Activated T-helper 1 cell treated with anti-CD3 and anti-CD28 coated beads, Interleukin-12 subunit alpha, Interleukin-12 subunit beta, Interleukin-2, Interleukin-4 antibody, amounts not matched to agents 30 ng/mL and 10 ng/mL and 1 ng/mL, durations not matched to agents 14 hours and 24 hours and 36 hours (primary cell): ENCODE measurements at places on chromosomes 12 and 14. TPM values are rescaled to one million over a fixed set of nuclear protein-coding genes. Genes with fewer than 3 reads are reported as not detected.

GRCh38 chr12:92338102-92338501, 192.5 kb upstream of the BTG1 start:
- no peak for DNase-seq

Gene RNASE7
- total RNA-seq = not detected in 2 replicates

- no peak for DNase-seq
Observed at GRCh38 chr12:96170328-96170727, 23.8 kb upstream of the ELK3 start.

GRCh38 chr12:88188180-88188579, 46.1 kb downstream of the TMTC3 start:
- no peak for DNase-seq

GRCh38 chr12:31644536-31644935, 15.0 kb upstream of the ETFBKMT start:
- DNase-seq = no peak

DNA sequence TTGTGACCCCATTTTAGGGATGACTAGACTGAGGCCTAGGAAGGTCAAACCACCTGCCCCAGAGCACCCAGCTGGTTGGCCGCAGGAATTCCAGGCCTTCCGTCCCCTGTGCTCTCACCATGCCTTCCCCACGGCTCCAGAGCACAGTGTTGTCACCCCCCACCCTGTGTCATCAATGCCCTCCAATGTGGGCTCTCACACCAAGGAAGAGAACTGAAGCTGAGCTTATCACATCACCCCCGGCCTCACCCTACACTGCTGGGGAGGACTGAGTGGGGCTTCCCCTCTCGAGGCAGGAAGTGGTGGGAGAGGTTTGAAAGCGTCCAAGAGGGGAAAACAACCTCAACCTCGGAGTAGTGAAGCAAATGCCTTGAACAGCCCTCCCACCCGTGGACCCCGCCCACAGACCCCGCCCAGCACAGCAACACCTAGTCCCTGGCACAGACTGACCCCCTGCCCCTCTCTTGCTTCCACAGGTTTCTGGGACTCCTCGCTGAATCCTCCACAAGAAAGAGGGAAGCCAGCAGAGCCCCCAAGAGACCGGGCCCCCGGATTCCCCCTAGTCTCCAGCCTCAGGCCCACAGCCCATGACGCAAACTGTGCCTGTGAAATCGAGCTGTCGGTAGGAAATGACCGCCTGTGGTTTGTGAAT, 97.2 kb downstream of the LGMN start:
- peak; percentile 76 for DNase-seq

DNA sequence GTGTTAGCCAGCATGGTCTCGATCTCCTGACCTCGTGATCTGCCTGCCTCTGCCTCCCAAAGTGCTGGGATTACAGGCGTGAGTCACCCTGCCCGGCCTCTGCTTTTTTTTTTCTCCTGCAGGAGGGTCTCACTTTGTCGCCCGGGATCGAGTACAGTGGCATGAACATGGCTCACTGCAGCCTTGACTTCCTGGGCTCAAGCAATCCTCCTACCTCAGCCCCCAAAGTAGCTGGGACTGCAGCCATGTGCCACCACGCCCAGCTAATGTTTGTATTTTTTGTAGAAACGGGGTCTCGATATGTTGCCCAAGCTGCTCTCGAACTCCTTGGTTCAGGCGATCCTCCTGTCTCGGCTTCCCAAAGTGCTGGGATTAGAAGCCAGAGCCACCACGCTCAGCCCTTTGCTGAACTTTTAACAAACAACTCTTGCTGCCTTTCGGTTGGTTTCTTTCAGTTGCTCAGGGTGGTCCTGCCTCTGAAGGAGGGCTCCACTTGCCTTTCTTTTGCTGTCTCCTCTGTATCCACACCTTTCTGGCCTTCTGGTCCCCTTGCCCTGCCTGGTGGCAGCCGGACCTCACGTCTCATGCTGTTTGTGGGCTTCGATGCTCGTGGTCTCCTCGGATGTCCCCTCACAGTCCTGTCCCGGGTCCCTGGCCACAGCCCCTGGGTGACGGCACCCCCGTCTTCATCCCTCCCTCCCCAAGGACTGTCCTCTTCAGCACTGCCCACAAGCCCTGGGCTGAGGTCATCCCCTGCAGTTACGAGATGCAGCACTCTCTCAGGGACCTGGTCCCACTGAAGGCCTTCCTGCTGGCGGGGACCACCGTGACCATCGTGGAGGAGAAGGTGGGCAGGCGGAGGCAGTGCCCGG, 3.8 kb upstream of the B3GNT4 start:
- no peak for DNase-seq

DNA sequence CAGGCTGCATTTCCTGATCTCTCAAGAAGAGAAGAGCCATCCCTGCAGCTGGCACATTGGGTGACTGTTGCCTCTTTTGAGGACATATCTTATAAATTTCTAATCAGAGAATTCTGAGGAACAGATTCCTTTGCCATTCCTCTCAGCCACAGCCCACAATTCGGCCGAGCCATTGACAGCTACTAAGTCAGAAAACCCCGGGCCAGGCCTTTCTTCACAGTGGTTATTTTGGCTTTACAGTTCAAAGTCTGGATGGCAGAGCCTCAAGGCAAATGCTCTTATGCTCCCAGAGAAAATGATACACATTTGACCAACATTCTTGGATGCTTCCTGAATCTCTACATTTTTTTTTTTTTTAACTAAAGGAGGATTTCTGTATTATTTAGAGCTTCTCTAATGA, 138.4 kb upstream of the FRMD6 start:
- DNase-seq = no peak

Gene KRT80
- not detected in 2 replicates for total RNA-seq

DNA sequence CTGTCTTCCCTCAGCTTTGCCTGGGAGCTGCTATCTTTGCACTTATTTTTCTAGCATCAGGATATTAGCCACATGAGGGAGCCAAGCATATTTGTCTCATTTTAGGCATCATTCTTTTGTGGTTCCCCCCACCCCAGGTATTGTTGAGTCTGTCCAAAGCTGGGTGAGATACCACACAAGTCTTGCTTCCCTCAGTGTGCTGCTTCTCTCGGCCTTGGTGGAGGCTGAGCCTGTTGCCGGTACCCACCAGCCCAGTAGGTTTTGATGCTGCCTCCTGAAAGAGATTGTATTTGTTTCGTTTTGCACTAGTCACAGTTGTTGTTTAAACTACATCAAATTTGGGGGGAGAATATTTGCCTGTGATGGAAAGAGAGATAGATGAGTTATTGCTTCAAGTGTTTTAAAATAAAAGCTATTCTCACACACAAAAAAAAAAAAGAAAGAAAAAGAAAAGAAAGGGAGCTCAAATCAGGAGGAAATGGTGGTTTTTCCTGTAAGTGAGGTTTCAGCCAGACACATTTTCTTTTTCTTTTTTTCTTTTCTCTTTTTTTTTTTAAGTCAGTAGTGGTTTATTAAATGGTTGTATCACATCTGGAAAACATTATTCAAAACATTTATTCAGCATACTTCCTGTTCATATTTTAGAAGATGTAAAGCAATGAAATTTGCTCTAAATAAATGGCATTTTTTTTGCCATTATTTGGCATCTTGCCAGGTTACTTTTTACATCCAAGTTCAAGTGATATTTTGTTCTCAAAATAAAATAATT, 58.5 kb downstream of the SLC4A8 start:
- peak; percentile 11 for DNase-seq

Gene CCDC196
- total RNA-seq = not detected in 2 replicates

- DNase-seq = no peak
Observed at GRCh38 chr14:36086629-36087395, 89.7 kb downstream of the PTCSC3 start.

Gene CCDC38
- not detected in 2 replicates for total RNA-seq

GRCh38 chr12:111840807-111841206, 1.2 kb upstream of the MAPKAPK5 start:
- no peak for DNase-seq

Gene TTC6
- total RNA-seq = not detected in 2 replicates

Gene PWP1
- 54.4 and 57.1 TPM in 2 replicates for total RNA-seq

Gene MARK3
- total RNA-seq = 89.6 and 90.6 TPM in 2 replicates

GRCh38 chr12:49068879-49069506, 786 bp downstream of the RHEBL1 start:
- DNase-seq = no peak

Gene HHIPL1
- not detected in 2 replicates for total RNA-seq

- no peak for DNase-seq
Observed at GRCh38 chr12:12558291-12558690, 4.4 kb downstream of the DUSP16 start.

DNA sequence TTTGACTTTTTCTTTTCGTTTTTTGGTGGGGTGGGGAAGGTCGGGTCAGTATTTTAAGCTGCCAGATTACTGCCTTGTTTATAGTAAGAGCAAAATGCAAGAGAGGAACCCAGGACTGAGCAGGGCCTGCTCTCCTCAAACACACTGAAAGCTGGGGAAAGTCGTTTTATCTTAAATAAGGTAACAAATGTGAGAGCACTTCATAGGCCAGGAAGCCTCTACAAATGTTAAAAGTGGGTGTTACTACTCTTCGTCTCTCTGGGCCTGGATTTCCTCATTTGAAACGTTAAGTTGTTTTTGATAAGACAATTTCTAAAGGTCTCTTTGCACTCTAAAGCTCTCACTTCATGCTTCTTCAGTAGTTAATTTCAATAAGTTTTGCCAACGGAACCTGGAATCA, 33.8 kb downstream of the PLEKHG7 start:
- no peak for DNase-seq

DNA sequence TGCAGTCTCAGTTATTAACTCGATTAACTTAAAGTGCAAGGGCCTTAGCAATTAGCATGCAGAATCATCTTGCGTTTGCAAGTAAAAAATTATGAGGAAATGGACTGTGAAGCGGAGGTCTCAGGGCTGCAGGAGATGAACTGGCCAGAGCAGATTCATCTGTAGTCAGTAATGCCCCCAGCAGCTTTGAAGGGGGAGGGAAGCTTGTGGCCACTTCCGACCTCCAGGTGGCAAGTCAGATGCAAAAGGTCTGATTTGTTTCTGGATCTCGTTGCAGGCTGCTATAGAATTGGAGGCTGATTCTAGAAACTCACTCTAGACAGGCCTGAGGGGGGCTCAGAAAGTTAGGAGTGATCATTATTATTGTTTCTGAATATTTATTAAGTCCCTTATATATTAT, 107.4 kb upstream of the RGS6 start:
- DNase-seq = no peak

DNA sequence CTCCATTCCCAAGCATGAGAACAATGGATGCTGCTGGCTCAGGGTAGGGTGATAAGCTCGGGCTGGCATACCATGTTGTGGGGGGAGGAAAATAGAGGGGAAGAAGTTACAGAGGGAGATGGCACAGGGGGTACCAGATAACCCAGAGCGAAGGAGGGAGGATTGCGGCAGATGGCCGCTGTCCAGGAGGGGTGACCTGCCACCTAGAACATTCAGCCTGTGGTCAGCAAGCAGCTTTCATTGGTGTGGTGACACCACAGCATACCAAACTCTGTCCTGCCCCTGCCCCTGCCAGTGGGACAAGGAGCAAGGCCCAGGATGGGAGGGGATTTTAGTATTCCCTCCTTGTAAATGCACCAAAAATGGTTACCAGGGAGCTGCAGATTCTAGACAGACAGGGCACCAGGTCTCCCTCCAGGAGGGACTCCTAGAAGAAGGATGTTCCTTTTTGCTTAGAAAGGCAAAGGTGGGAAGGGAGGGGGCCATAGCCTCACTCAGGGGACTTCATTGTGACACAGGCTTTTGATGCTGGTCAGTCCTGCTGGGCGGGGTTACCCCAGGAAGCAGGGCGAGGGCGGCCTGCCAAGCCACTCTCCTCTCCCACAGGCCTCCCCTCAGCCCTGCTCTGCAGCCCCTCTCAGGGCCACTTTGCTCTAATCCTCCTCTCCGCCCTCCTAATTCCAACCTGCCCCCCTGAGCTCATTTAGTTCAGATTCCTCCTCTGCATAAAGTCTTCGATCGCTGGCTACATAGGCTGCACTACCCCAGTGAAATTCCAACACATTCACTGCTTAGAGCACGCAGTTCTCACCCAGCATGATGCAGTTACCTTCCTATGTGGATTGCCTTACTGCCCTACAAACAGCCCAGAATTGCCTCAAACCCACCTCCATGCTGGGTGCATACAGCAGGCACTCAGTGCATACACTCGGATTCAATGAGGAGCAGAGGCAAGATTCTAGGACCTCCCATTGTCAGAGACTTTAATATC, 36.0 kb upstream of the PLEKHG6 start:
- no peak for DNase-seq

- DNase-seq = peak; percentile 47
Observed at GRCh38 chr12:57216014-57216911, at the start of gene NXPH4. Gene NXPH4 (plus strand): TSS chr12:57216794. CDS start chr12:57216970, 176 bp downstream.

- DNase-seq = no peak
Observed at GRCh38 chr12:21985155-21985554, 43.9 kb upstream of the ABCC9 start.

Gene DBX2
- not detected in 2 replicates for total RNA-seq

Gene GPR65
- 8.0 and 8.2 TPM in 2 replicates for total RNA-seq

- no peak for DNase-seq
Observed at GRCh38 chr12:86137936-86138335, 118.3 kb downstream of the MGAT4C start.

- no peak for DNase-seq
Observed at GRCh38 chr14:92728759-92729364, 19.6 kb downstream of the LGMN start.

GRCh38 chr12:103821773-103822172, 19.3 kb downstream of the NT5DC3 start:
- no peak for DNase-seq

DNA sequence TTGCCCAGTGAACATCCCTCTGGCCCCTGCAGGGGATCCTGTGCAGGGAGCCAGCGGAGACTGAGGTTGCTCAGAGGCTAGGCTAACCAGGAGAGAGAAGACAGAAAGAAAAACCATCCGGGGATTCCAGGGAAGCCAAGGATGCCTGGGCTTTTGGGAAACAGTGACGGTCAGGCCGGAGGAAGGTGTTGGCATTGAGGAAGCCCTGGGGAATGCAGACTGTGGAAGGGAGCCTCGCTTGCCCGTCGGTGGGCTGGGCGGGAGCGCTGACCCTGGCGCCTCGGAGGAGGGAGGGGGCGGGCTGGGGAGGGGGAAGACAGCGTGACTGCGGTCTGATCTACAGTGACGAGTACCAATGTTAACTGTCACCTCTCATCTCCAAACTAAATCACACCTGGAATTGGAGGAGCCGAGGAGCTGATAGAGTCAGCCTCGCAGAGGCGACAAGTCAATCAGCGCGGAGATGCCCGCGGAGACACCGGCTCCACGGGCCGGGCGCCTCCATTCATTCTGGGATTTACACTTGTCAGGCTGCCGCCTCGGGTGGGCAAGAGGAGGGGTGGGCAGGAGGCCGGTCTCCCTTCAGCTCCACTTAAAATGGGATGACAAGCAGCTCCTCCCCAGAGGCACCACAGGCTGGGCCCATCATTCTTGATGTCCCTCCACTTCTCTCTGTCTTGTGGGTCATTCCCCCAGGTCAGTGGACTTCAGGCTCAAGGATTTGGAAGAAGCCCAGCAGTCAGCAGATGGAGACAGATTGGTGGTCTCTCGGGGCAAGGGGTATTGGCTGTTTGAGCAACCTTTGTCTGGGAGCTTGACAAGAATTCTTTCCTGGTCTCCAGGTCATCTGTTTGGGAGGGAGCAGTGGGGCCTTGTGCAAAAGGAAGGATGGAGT, 20.4 kb upstream of the GPATCH2L start:
- DNase-seq = no peak

GRCh38 chr14:104196461-104197140, 58.2 kb downstream of the KIF26A start:
- no peak for DNase-seq

Gene GLIPR1L1
- not detected in 2 replicates for total RNA-seq

Gene DCN
- not detected in 2 replicates for total RNA-seq

- DNase-seq = no peak
Observed at GRCh38 chr14:78450669-78451318, 280.6 kb downstream of the NRXN3 start.

GRCh38 chr12:60172266-60173211, 576.7 kb downstream of the SLC16A7 start:
- DNase-seq = no peak

Gene IKZF4
- total RNA-seq = 31.9 and 35.7 TPM in 2 replicates

Gene CACNB3
- total RNA-seq = 11.4 and 13.1 TPM in 2 replicates
